Amniotic stem cell (primary cell): ENCODE measurements at places on chromosomes 1 and 21.
A peak's percentile ranks its signal among the peaks of the same experiment; 100 is the strongest.

DNA sequence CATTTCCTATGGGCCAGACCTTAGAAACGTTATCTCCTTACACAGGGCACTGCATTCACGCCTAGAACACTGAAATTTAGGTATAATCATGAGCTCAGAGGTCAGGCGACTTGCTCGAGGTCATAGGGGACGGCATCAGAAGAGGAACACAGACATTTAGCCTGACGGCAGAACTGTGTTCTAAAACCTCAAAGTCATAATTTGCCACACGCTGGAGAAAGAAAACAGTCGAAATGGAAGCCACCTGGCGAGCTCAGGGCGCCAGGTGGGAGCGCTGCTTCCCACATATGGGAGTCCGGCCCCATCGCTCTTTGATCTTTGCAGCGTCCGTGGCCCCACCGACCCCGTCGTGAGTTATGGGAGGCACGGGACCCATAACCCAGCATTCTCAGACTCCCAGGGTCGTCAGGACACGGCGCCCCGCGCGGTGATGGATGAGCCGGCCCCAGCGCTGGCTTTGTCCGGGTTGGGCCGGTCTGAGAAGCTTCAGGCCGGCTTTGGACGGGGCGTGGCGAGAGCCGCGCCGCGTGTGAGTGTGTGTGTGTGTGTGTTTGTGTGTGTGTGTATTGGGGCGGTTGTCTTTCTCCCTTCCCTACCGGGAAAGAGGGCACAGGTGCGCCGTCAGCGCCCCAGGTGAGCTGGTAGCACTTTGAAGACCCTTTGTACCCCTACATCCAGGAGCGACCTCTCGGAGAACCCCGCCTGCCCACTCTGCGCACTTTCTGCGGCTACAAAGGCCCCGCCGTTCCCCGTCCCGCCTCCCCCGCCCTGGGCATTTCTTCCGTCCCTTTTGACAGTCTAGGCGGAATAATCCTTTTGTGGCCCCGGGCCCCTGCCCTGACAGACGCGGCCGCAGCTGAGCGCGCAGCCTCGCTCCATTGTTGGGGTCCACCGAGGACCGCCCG, 861 bp upstream of the DRAXIN start:
- DNase-seq: no peak

- no peak for DNase-seq
Measured at GRCh38 chr1:24505816-24506215, 3.2 kb downstream of the RCAN3 start.

DNA sequence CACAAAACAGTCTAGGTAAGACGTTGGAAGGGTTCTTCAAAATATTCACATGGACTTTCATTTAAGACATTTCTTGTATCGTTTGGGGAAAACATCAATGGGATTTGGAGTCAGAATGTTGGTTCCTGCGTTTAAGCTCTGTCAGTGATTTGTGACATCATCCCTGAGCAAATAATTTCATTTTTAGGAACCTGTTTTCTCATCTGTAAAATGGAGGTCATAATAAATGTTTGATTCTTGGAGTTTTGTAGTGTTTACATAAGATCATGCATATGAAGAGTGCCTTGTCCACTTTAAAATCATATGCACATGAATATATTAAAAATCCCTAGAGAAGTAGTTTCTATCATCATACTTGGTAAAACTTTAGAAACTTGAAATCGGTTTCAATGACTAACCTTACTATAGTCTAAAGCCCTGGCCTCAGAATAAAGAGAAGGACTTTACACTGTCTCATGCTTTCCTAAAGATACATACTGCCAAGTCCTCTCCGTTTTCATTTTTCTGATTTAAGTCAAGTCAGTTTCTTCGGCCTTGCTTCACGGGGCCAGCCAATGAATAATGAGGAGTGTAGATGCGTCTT, 178.4 kb downstream of the ADSS2 start:
- no peak for DNase-seq

DNA sequence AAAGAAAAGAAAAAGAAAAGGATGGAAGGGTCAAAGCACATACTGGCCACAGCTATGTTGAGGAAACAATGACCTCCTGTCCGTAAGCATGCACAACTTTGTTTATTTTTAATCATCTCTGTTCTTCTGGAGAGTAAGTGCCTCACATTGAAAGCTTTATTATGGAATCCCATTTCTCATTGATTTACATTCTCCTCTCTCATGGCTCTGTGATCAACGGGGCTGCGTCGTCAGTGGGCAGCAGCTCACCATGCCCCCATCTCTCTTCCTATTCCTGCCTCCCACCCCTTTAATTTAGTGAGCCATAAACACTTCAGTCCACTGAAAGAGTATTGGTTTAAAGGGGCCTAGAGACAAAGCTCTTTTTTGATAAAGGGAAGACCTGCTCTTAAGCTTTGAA, 98.9 kb downstream of the KAZN start:
- DNase-seq: no peak

DNA sequence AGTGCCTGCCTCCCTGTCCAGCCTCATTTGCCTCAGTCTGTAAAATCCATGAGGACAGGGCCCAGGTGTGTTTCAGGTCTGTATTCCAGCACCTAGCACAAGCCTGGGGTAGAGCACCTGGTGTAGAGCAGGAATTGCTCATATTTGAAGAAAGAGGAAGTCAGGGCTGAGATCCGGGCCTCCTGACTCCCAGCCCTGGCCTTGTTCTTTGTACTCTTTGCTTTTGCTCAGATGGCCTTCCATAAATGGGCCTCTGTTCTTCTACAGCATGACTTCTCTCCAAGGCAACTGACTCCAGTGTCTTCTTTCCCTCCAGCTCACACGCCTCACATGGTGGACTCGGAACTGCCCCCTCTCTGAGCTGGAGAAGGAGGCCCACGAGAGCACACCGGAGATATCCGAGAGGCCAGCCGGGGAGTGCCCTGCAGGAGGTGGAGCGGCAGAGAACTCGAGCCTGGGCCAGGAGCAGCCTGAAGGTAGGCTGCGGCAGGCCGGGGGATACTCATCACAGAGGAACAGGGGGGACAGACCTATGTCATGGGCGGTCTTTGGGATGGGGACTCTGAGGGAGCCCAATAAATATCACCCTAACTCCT, 19.7 kb downstream of the SLC5A9 start:
- no peak for DNase-seq

DNA sequence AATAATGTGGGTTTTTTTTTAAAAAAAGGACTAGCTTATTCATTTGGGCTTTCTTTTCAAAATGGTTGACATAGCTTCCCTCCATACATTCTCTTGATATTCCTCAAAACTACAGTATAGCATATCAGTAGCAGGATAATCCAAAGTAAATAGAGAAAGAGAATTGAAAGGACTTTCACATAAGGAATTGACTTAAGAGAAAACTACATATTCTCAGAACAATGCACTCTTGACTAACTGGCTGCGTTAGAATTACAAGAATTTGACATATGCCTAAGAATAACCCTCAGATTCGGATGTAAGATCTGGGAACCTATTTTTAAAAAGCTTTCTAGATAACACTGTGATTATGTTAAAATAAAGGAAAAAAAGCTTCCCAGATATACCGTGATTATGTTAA, 3.1 kb downstream of the PRKAB2 start:
- no peak for DNase-seq

DNA sequence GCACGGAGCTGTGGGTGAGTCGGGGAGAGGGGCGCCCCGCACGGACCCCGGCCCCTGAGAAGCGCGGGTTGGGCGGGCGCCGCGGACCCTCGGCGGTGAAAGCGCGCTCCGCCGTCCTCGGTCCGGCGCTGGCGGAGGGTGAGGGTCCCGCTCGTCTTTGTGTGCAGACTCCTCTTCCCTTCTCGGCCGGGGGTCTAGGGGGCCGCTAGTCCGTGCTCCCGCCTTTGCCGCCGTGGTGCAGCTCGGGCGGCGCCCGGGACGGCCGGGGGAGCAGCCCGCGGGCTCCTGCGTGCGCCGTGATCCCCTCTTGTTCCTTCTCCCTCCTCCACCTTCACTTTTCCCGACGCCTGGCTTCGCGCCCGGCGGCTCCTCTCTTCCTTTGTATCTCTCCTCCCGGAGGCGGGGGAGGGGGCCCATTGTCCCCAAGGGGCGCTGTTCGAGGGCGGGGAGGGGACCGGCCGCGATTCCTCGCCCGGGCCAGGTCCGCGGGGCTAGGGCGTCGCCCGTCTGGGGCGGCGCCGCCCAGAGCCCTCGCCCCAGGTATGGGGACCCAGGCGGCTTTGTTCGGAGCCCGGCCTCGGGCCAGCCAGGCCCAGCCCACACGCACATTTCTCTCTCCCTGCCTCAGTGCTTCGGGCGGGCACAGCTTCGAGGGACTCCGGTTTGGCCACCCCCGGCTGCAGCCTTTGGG, 519 bp downstream of the FNBP1L start:
- DNase-seq: peak; percentile 25

DNA sequence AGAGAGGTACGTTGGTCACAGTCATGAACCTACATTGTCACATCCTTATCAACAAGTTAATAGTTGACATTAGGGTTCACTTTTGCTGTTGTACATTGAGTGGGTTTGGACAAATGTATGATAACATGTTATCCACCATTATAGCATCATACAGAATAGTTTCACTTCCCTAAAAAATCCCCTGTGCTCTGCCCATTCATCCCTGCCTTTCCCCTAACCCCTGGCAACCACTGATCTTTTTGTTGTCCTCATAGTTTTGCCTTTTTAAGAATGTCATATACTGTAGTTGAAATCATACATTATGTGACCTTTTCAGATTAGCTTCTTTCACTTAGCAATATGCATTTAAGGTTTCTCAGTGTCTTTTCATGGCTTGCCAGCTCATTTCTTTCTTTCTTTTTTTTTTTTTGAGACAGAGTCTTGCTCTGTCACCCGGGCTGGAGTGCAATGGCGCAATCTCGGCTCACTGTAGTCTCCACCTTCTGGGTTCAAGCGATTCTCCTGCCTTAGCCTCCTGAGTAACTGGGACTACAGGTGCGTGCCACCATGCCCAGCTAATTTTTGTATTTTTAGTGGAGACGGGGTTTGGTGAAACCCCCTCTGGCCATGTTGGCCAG, 50.6 kb downstream of the UCK2 start:
- DNase-seq: no peak

DNA sequence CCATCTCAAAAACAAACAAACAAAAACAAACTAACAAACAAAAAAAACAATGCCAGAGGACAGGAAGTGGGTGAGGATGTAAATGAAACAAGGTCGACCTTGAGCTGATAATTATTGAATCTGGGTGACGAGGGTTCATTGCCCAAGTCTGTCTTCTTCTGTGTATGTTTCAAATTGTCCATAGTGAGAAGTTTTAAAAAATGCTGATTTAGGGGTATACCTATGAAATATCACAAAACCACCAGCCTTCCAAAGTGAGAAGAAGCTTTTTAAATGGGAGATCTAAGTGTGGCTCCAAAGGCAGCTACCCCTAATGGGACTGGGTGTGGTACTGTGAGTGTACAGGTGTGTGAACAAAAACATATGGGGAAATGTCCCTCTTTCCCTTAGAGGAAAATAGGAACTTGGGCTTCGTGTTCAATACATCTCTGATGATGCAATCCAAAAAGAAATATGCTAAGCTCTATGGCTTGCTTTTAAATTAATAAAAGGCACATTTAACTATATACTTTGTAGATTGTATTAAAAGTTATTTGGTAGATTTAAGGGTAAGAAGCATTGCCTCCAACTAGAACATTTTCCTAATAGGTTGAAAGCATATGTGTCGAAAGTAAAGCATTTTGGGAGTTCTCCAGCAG, 33.1 kb upstream of the VPS26C start:
- DNase-seq: no peak

DNA sequence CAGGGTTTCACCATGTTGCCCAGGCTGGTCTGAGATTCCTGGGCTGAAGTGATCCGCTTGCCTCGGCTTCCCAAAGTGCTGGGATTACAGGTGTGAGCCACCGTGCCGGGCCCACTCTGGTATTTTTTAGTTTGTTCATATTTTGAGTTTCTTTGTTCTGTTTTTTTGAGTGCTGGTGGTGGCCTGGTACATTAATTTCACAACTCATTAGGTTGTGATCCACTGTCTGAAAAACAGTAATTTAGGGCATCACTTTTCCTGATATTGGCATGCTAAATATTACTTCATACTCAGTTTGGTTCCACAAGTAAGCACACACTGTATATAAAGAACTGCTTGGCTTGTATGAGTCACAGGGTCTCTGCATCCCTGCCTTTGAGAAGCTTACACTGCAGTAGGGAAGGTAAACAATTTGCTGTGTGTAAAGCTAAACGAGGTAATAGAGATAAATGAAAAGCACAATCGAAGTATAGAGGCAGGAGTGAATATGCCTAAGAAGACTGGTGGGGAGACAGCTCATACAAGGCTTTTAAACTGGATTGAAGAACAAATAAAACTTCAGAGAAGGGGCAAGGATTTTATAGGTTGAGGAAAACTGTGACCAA, 7.7 kb downstream of the SNX27 start:
- no peak for DNase-seq

DNA sequence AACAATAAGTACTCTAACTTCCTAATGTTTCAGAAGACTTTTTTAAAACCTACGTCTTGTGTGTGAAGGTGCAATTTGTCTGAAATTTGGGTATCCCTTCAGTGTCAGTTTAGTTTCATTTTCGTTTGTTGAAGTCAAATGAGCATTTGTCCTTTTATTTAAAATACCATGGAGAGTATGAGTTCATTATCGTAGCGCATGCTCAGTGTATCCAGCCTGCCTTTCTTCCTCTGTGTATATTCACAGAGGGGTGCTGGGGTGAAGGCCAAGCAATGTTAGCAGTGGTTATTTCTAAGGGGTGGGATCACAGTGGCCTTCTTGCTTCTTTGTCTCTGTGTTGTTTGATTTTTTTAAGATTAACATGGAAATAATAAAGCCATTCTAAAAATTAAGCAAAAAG, 43.2 kb downstream of the CNN3 start:
- no peak for DNase-seq

DNA sequence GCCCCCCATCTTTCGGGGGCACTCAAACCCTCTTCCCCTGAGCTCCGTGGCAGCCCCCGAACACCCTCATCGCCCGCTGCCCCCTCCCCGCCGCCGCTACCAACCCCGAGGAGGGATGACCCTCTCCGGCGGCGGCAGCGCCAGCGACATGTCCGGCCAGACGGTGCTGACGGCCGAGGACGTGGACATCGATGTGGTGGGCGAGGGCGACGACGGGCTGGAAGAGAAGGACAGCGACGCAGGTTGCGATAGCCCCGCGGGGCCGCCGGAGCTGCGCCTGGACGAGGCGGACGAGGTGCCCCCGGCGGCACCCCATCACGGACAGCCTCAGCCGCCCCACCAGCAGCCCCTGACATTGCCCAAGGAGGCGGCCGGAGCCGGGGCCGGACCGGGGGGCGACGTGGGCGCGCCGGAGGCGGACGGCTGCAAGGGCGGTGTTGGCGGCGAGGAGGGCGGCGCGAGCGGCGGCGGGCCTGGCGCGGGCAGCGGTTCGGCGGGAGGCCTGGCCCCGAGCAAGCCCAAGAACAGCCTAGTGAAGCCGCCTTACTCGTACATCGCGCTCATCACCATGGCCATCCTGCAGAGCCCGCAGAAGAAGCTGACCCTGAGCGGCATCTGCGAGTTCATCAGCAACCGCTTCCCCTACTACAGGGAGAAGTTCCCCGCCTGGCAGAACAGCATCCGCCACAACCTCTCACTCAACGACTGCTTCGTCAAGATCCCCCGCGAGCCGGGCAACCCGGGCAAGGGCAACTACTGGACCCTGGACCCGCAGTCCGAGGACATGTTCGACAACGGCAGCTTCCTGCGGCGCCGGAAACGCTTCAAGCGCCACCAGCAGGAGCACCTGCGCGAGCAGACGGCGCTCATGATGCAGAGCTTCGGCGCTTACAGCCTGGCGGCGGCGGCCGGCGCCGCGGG, 837 bp downstream of the FOXD3 start:
- DNase-seq: no peak

- DNase-seq: no peak
Measured at GRCh38 chr1:155889566-155889965, 21.6 kb downstream of the RIT1 start.

- no peak for DNase-seq
Measured at GRCh38 chr21:26077521-26077920, 93.0 kb downstream of the APP start.
